ENCODE measurements at places on chromosomes 5 and 9.

- no peak for DNase-seq
Measured at GRCh38 chr9:132556714-132557113, 25.7 kb upstream of the BARHL1 start.

DNA sequence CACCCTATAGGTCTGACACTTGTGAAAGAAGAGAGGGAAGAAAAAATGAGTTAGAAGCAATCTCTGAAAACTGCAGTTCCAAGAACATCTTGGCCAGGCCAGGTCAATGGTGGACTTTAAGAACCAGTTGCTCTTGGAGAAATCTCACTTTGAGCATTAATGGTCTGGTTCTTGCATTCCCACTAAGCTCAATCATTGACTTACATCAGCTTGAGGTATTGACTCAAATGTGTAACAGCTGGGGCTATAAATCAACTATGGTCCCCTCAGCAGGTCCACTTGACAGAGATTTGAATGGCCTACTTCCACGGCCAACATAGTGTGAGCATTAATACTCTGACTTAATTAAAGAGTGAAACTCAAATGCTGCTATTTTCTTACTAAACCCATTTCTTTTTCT is 357.8 kb upstream of the RGMB start:
- DNase-seq: no peak

GRCh38 chr5:117892360-117892759 is 1096.0 kb downstream of the DTWD2 start:
- DNase-seq: no peak

DNA sequence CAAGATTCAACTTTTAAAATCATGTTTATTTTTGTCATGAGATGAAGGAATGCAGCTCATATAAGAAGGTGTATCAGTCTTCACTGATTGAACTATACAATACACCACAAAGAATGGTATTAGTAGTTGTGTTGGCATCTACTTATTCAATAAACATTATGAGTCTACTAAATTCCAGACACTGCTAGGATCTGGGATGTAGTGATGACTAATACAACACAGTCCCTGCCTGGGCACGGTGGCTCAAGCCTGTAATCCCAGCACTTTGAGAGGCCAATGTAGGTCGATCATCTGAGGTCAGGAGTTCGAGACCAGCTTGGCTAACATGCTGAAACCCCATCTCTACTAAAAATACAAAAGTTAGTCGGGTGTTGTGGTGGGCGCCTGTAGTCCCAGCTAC is 171.4 kb upstream of the NFIB start:
- DNase-seq: no peak

DNA sequence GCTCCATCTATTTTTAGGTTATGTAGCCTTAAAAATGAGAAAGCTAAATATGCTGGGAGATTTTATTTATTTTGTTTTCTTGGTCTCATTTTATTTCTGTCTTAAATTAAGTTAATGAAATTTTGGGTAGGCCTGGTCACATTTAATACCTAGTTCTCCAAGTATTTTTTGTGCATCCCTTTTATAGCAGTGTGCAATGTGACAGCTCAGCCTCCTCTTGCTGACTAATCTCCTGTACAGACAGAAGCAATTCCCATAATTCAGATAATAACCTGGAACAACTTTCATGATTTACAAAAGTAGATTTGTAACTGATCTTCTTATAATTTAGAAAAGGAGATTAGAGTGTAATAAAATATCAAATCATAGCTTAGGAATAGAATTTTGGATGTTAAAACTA is 403.9 kb downstream of the ADGRV1 start:
- no peak for DNase-seq

Data from NCI-H460 (cell line).